CD4-positive, alpha-beta T cell treated with Interleukin-15 for 1 hour (primary cell): ENCODE measurements at places on chromosomes 1 and 21.

DNA sequence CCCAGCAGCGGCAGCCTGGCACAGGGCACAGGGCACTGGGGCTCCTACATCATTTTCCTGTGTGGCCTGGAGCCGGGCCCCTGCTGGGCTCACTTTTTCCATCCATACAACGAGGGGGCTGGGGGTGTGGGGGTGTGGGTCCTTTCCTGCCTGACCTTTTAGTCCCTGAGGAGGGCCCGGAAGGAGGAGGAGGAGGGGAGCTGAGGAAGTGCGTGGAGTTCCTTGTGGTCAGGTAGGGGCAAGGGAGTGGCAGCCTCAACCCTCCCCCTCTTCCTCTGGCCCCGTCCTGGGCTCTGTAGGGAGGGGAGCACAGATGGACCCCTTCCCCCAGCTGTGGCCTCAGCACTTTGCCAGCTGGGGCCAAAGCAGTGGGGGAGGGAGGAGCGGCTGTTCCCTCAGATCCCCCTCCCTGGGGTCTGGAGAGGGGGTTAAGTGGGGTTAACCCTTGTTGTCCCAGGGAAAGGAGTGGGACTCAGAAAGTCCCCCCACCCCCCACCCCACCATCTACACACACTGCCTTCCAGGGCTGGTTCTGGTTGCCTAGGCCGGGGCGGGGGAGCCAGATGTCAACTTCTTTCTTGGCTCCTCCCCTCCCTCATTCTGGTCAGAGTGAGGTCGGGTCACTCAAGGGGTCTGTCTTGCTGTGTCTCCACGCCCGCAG is 5.7 kb downstream of the NTRK1 start:
- DNase-seq = no peak

DNA sequence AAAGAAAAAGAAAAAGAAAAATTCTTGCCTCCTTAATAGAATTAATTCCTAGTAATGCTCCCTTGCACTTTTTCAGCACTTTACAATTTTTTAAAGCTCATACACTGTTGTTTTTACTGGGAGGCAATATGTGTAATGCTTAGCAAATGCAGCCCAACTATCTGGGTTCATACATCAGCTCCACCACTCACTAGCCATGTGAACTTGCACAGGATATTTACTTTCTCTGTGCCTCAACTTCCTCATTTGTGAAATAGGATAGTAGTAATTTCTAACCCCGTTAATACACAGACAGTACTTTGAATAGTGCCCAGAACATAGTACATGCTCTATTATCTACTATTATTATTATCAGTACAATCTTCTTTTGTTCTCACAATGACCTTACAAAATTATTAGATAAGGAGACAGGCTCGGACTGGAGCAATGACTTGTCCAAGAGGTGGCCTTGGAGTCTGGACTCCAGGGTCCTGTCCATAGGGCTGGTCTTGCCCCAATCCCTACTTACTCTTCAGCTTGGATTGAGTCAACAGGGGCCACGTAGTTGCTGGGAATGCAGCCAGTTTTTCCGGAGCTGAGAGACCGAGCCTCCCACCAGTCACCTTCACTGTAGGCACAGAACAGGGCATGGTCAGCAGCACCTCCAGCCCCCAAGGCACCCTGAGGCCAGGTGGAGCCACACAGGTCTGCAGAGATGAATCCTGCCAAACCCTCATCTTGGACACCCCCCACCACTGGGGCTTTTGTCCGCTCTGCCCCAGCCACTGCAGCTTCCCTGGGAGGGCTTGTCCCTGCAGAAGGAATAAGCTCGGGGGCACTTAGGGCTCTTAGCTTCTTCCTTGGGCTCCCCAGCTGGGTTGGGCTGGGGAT is 13.7 kb downstream of the FGR start:
- no peak for DNase-seq

DNA sequence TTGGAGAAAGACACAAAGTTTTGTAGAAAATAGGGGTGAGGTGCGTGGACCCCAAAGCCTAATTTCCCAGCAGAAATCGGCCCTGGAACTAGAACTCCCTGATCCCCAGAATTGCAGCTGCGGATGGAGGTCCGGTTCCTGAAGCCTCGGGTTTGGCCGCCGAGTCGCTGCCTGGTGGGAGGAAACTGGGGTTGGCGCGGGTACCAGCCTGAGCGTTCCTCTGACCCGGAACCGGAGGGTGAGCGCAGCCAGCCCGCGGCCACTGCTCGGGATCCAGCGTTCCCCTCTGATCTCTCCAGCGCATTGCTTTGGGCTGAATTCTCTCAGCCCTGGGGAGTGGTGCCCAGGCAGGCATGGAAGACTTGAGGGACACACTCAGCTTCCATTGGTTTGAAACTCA is 1.6 kb downstream of the ST6GALNAC5 start:
- no peak for DNase-seq

- no peak for DNase-seq
Observed at GRCh38 chr1:202571719-202572339, 138.4 kb downstream of the SYT2 start.

DNA sequence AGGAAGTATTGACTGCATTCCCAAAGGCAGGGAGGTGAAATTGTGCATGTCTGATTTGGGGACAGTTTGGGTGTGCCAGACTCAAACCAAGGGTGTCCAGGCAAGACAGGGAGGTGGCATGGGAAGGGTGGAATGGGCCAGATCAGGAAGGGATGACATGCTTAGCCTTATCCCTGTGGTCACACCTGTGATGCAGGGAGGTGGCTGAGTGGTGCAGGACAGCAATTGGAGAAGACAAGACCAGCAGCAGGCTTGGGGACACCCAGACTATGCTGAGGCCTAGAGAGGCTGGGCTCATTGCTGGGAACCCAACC is 4.0 kb downstream of the FOXO6 start:
- no peak for DNase-seq

DNA sequence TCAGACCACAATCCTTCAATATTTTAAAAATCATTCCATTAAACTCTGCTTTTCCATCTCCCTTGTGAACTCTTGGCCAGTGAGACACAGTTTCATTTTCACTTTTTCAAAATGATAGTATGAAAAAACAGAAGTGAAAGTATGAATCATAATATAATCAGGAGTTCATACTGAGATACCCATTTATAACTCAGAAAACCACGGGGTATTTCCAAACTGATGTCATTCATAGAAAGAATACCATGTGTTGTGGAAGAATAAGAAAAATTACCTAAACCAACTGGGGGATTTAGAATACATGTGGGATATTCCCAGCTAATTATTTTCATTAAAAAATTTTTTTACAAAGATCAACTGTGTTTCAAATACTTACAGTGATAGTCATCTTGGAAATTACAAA is 149.9 kb downstream of the MRPL39 start:
- DNase-seq = no peak

- DNase-seq = no peak
Observed at GRCh38 chr1:231108516-231109302, 53.1 kb upstream of the TRIM67 start.

DNA sequence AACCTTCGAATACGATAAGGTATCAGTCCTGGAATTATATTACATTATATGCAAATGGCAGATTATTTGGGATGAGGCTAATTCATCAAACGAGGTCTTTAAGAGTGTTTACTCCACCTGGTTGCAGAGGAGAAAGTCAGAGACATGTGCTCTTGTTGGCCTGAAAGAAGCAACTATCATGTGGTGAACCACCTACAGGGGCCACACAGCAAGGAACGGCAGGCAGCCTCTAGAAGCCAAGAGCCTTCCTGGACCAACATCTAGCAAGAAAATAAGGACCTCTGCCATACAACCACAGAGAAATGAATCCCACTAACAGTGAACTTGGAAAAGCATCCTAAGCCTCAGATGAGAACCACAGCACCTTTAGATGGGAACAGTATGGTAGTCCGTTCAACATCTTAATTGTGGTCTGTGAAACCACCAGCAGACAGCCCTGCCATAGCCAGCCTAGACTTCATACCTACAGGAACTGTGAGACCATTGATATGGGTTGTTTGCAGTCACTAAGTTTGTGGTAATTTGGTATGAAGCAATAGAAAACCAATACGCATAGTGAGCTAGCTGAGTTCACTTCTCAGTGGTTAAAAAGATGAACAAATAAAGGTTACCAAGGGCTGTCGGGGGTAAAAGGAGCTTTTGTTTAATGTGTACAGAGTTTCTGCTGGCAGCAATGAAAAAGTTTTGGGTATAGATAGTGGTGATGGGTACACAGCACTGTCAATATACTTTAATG is 345.7 kb upstream of the RUNX1 start:
- no peak for DNase-seq

- no peak for DNase-seq
Observed at GRCh38 chr1:184836934-184837895, 82.6 kb upstream of the EDEM3 start.

GRCh38 chr1:115194506-115194905 is 105.2 kb upstream of the TSPAN2 start:
- no peak for DNase-seq

GRCh38 chr1:156001662-156002171 is 19.0 kb downstream of the SSR2 start:
- DNase-seq = no peak

DNA sequence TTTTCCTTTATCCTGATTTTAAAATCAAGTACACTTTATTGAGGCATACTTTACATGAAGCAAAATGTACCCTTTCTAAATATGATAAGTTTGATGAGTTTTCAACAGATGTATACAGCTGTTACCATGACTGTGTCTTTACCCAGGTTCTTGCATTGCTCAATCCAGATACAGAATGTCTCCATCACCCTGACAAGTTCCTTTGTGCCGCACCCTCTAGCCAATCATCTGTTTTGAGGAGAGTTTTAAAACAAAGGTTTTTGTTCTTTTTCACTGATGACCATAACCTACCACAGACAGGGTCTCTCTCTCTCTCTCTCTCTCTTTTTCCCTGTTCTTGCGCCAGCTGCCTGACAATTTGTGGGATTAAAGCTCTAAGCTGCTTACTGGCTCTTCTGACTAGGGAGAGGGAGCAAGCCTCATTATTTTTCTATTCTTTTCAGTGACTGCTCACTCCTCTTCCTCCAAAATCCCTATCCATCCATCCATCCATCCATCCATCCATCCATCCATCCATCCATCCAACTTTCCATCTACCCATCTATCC is 1.2 kb upstream of the KCNE1 start:
- DNase-seq = no peak

GRCh38 chr1:178819123-178819522 is 51.8 kb downstream of the ANGPTL1 start:
- no peak for DNase-seq

- no peak for DNase-seq
Observed at GRCh38 chr1:183850852-183851251, 45.9 kb downstream of the RGL1 start.

- no peak for DNase-seq
Observed at GRCh38 chr1:16006552-16007485, 2.8 kb downstream of the SRARP start.

GRCh38 chr1:38360807-38361206 is 314.2 kb upstream of the POU3F1 start:
- no peak for DNase-seq

- no peak for DNase-seq
Observed at GRCh38 chr1:103111926-103112325, 3.6 kb upstream of the COL11A1 start.

DNA sequence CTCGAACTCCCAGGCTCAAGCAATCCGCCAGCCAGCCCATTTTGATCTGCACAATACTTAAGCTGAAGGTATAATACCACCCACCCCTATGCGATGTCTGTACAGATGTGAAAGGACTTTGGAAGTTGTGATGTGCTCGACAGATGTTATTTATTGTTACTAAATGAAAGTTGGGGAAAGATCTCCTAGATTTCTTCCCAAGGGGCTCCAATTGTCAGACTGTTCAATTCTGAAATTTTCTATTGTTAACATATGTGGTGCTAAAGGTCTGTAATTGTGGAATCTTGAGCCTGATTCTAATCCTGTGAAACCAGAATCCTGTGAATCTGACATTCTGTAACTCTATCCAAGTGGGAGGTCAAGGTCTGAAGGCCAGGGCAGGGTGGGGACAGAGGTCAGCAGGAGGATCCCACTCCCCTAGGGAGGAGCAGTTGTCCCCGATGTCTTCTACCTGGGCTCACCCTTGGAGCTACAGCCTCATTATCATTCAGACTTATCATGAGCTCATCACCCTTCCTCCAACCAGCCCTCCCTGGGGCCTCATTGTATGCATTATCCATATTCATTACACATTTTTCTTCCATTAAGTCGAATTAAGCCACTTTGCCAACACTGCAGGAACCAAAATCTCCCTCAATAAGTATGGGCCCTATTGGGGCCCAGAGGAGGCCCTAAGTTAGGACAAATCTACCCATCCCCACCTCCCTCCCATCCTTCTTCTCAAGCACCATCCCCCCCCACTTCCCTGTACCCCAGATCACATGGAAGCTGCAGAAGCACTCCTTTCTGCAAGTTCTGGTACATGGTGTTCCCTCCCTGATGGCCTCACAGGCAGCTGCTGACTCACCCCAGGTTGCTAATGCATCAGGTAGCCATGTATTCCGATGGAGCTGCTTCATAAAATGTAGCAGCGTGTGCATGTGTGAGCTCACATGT is 32.3 kb downstream of the SHISAL2A start:
- DNase-seq = no peak

- no peak for DNase-seq
Observed at GRCh38 chr1:55446351-55446750, 231.2 kb upstream of the USP24 start.

DNA sequence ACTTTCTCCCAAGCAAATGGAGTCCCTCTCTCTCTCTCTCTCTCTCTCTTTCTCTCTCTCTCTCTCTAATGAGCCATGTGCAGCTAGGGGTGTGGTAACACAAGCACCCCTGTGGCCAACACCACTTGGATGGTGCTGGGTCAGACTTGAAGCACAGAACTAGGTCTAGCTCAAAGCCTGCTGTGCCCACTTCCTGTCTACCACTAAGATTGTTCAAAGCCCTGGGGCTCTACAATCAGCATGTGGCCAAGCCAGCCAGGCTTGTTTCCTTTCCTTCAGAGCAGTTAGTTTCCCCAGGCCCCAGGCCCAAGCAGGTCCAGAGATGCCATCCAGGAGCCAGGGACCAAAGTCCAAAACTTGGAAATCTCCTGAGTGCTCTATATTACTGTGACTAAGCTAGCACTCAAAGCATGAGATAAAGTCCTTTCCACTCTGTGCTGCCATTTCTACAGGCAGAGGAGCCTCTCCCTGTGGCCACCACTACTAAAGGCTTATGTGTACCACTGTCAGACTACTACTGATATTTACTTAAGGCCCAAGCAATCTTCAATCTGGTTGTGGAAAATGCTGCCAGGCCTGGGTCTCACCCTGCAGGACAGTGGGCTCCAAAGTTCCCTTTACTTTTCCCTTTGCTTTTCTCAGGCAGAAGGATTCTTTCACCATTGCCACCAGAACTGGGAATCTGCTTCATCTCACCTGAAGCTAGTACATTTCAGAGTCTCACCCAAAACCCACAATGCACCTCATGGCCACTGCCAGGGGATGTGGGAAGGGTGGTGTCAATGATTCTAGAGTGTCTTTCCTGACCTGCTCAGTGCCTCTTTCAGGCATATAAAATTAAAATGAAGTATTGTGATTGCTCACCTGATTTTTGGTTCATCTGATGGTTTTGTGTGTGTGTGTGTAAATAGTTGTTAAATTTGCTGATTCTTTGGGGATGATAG is 999.5 kb downstream of the NCAM2 start:
- DNase-seq = no peak

DNA sequence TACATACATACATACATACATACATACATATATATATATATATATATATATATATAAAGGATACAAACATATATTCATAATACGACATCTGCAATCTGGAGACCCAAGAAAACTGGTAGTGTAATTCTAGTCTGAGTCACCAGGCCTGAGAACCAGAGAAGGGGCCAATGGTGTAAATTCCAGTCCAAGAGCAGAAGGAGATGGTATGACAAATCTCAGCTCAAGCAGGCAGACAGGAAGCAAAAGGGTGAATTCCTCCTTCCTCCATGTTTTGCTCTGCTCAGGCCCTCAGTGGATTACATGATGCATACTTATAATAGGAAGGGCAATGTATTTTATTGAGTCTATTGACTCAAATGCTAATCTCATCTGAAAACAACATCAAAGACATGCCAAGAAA is 1060.4 kb upstream of the TMPRSS15 start:
- DNase-seq = no peak
